ENCODE measurements at places on chromosomes 6 and 20.

- no peak for DNase-seq
These were observed 13.2 kb downstream of the TMEM74B start for GRCh38 chr20:1171461-1172093.

- DNase-seq, result no peak
These were observed 133.2 kb downstream of the NFATC2 start for GRCh38 chr20:51409192-51409880.

DNA sequence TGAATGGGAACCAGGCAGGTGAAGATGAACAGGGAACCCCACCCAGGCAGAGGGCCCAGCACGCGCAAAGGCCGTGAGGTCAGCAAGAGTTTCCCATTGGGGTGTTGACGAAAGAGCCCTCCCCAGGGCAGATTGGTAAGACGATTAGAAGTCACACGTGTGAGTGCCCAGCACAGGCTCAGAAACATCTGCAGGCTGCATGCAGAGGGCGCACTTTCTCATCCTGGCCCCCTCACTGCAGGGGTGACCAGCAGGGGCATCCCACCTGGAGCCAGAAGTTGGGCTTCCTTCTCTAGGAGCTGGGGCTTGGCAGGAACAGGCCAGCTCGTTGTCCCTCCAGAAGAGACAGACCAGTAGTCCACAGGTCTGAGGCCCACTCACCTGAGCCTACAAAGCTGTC, 38.4 kb downstream of the VSTM2L start:
- DNase-seq, result no peak

GRCh38 chr20:1005452-1006027, 3.4 kb upstream of the RSPO4 start:
- peak; percentile 36 for DNase-seq

GRCh38 chr6:98840996-98841513, 6.7 kb downstream of the POU3F2 start:
- DNase-seq, result no peak

- DNase-seq, result no peak
These were observed 22.1 kb downstream of the BACH2 start for GRCh38 chr6:90274451-90275030.

GRCh38 chr20:36017048-36017951, 48.9 kb downstream of the CNBD2 start:
- DNase-seq, result no peak

DNA sequence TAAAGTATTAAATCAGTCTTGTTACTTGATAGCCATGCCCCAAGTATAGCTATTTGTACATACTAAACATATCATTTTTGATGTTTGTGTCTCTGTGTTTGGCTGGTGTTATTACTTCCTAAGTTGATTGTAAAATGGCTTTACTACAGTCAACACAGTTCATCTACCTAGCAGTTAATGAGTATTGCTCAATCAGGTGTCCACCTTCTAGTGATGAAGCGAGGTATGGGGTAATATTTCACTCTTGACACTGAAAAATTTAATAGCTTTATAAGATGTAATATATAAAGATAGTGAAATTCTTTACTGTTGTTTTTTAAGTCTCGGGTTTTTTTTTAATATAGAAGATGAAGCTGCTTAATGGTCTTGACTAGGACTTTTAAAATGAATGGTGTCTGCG, 18.9 kb downstream of the TMEM14A start:
- DNase-seq, result no peak

GRCh38 chr20:58099956-58100730, 128.3 kb downstream of the ANKRD60 start:
- DNase-seq, result no peak

GRCh38 chr6:15585760-15586214, 77.0 kb downstream of the DTNBP1 start:
- no peak for DNase-seq

- no peak for DNase-seq
These were observed 141.3 kb downstream of the FUT9 start for GRCh38 chr6:96157018-96157565.

GRCh38 chr6:104995989-104996617, 39.2 kb downstream of the LIN28B start:
- no peak for DNase-seq

GRCh38 chr20:45426320-45427016, 10.5 kb downstream of the PIGT start:
- no peak for DNase-seq

DNA sequence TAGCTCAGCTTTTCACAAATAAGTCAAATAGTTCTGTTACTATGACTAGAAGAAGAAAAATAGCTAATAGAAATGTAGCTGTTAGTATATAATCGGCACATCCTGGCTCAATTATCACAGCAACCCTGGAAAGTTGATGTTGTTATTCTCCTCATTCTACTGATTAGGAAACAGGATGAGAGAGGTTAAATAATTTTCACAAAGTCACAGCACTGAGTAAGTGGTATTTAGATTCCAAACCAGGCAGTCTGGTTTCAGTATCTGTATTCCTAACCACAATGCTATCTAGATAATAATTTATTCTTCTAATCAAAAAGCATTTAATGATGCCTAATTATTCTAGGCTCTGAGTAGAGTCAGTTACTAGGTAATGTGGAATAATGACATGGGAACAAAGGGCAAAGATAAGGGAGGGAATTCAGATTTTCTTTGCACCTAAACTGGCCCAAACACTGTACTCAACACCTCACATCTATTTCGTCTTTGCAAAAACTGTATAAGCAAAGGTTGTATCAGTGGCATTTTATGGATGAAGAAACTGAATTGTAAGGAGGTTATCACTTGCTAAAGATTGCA, 51.3 kb downstream of the PDE7B start:
- DNase-seq, result no peak

- DNase-seq, result no peak
These were observed 26.3 kb upstream of the PMEPA1 start for GRCh38 chr20:57735831-57736737.

- no peak for DNase-seq
These were observed 1.2 kb downstream of the ZFAND3 start for GRCh38 chr6:37820718-37821079.

DNA sequence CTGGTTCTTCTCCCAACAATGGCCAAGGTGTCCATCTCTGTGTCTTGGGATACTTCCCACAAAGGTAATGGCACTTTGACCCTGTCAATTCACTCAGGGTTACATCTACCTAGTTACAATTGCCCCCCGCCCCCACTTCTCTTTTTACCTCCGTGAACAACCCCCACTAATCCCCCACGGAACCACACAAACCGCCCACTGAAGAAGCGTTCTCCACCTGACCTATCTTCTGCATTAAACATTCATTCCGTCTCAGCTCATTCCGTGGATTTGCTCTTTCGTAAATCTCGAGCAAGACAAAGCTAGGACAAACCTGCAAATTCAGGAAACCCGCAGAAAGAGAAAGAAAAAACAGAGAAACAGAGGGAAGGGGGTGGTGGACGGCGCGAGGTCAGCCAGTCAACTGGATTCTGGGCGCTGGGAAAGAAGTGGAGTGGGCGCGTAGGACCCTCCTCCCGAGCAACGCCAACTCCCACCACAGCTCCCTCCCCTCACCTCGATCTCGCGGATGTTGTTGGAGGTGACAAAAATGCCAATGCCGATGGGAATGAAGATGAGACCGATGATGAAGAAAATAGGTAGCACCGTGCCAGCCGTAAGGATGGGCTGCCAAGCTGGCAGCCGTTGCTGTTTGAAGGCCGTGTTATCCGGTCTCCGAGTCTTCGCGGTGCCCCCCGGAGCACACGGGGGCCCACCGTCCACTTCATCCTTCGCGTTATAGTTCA, 523 bp downstream of the TMEM30A start:
- DNase-seq, result no peak

DNA sequence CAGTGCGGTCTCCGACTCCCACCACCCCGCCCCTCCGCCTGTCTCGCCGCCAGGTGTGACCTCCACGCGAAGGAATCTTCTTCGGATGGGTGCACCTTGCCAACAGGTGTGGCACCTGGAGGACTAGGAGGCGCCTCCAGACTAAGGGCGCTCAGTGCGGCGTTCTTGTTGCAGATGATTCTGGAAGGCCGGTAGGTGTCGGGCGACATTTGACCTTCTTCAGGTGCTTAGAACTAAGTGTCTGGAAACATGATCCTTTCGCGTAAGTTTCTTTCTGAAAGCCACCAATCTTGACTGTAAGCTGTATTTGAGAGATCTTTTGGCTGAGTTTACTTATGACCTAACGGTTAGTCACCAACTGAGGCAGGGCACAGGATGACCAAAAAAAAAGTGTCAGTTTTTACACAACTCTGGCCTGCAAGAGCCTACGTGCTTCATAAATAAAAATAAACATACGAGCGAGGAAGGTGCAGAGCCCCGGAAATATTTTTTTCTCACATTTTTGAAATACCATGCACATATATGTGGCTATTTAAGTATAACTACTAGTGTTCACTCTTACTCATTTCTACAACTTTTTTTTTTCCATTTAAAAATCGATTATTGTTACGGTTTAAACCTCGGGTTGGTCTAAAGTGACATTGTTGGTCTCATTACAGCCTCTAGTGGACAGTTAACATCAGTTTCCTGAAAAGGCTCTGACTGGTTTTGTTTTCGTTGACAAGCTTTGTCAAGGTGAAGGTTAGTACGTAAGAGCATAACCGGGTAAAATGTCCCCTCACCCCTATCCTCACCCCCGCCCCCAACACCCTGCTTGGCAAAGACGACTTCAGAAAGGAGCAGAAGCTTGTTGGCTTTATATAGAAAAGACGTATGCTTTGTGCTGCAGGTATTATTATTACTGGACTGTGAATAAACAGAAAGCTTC, 1.6 kb upstream of the ATXN1 start:
- peak; percentile 17 for DNase-seq

All from DMS153 (cell line).